ENCODE measurements at places on chromosomes 3 and 15.

GRCh38 chr3:185842241-185842640 lies 17.4 kb upstream of the IGF2BP2 start:
- no peak for DNase-seq

DNA sequence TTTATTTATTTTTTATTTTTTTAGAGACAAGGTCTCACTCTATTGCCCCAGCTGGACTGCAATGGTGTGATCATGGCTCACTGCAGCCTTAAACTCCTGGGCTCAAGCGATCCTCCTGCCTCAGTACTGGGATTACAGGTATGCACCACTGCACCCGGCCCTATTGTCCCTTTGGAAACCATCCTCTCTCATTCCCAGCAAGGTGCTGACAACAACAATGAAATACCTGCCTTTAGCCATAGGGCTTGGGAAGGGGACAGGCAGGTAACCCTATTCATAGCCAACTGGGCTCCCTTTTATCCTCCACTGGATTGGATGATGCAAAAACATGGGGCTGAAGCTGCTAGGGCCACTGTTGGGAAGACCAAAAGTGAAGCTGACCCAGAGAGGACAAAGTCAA lies 43.1 kb downstream of the SCAP start:
- no peak for DNase-seq

GRCh38 chr3:194110483-194110882 lies 25.5 kb upstream of the HES1 start:
- DNase-seq: no peak

- DNase-seq: no peak
These were observed 153.1 kb downstream of the PEAK1 start for GRCh38 chr15:77266708-77267386.

DNA sequence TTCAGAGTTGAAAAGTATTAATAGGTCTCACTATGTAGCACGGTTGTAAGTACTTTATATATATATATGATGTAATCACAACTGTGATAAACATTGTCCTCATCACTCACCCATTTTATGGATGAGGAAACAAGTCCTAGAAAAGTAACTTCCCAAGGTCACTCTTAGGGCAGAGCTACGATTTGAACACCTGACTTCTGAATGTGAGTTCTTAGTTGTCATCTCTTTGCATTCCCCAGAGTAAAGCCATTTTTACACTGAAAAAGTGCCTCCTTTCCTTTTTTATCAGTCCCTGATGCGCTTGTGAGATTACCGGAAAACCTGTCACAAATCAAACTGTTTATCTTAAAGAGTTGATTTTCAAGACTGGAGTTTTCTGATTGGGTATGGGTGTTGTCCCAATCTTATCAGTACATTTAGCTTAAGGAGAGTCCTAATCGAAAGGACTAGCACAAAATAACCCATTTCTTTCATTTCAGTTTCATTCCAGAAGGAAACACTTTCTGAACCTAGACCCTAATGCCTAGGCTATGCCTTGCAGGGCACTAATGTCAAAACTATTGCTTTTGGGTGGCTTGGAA lies 2.3 kb upstream of the EDEM1 start:
- no peak for DNase-seq

GRCh38 chr3:29937185-29937584 lies 656.3 kb downstream of the RBMS3 start:
- no peak for DNase-seq

DNA sequence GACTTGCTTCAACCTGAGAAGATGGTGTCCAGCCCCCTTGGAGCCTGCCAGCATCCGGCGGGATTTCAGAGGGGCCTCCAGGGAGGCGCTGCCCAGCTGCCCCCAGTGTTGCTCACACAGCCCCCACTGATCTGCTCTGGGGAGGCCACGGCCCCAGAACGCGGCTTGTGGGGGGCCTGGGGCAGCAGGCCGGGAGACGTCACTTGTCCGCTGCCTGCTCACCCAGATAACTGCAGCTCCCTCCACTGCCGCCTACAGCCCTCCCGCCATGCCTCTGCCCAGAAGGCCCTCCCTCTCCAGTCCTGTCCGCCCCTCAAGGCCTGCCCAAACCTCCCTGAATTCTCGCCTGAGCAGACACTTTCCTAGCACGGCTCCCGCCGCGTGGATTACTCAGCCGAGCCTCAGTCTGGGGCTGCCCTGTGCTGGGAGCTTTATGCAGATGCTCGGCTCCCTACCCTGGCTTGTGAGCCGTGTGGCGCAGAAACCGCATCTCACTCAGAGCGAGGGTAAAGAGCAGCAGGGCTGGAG lies 17.2 kb upstream of the ADIPOQ start:
- DNase-seq: no peak

- no peak for DNase-seq
These were observed 181.0 kb downstream of the ZBBX start for GRCh38 chr3:167198949-167199600.

DNA sequence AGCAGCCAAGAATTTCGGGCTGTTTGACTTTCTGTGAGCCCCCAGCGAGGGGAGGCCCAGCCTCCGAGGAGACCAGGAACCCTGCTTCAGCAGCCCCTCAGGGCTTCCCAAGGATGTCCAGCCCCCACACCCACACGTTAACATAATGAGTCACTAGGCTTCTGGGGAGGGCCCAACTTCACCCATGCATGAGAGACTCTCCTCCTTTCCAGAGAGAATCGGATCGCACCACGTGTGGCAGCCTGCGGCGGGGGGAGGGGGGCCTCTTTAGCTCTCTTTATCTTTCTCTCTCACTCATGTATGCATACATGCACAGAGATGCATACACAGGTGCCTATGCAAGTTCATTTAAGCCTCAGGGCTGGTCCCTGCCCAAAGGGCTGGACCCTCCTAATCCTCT lies 3.1 kb upstream of the AP2M1 start:
- no peak for DNase-seq

DNA sequence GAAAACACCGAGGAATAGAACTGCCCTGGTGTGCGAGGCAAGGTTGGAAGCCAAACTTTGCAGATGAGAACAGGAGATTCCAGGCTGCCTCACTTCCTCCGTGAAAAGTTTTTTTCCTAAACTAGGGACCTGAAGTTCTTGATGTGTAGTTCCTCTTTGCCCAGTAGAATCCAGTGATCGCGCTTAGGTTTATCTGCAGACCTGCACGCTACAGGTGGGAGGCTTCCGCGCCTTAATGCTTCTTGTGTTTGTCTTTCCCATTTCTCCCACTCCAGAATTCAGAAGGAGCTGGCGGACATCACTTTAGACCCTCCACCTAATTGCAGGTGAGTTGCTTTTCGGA lies 5.4 kb downstream of the UBE2E1 start:
- peak; percentile 7 for DNase-seq

DNA sequence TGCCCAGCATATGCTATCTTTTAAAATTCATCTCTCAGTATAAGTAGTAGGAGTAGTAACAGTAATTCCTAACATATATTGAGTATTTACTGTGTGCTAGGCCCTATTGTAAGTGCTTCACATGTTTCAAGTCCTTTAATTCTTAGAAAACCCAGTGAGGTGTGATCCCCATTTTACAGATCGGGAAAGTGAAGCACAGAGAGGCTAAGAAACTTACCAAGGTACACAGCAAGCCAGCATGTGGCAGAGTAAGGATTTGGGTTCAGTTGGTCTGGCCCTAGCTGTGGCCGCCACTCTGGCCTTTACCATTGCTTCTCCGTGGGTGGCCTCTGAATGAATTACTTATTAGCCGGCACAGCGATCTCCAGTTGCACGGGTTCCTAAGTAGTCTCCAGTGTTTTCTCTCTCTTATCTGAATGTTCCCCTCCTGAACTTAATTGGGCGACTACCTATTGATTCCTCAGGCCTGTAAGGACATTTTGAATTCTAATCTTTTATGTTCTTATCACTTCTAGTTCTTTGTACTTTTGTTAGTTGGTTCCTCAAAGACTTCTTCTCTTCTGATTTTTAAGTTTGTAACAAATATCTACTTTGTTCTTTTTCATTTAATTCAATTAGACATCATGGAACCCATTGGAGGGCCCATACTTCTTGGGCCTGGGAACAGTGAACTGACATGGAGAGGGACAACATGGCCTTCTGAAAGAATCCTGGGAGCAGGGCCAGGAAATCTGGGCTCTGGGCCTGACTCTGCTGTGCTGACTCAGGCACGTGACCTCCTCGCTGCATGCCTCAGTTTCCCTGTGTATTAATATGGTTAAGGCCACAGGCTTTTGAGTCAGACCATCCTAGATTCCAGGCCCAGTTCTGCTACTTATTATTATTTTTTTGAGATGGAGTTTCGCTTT lies 11.6 kb downstream of the CLCN2 start:
- no peak for DNase-seq

- no peak for DNase-seq
These were observed 33.6 kb downstream of the HHLA2 start for GRCh38 chr3:108329947-108330346.

- DNase-seq: peak; percentile 64
These were observed 233.9 kb upstream of the CADM2 start for GRCh38 chr3:84724877-84725276.

DNA sequence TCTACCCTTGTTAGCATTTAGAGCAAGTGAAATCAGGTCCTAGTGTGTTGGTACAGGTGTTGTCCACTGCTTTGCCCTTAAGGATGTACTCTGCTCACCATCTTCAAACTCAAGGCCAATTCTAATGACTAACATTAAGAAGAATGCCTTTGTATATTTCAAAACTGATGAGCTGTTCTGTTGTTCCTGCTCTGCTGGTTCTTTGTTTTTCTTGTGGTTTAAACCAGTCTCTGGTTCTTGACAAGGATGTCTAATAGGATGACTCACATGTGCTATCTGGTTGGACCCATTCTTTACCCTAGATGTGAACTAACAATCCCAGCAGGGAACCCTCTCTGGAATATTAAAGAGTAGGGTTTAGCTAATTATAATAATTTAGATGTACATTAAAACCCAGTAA lies 17.3 kb downstream of the ABHD5 start:
- peak; percentile 45 for DNase-seq

GRCh38 chr3:20511863-20512505 lies 326.0 kb upstream of the SGO1 start:
- peak; percentile 36 for DNase-seq

DNA sequence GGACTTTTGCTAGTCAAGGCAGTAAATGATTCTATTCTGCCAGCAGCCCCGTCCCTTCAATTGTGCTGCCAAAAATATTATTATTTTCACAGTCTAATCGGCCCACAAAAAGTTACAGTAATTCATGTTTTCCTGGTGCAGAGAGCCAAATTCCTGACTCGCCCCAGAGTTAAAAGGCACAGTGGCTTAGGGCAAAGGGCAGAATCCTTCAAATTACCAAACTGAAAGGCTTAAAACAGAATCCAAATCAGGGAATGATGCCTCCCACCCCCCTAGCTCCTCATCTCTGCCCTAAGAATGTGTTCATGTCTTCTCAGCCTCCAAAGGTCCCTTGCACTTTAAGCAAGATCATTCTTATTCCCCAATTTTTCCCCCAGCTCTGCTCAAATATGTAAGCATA lies 477.8 kb upstream of the PROK2 start:
- no peak for DNase-seq

GRCh38 chr15:27582726-27583410 lies 516.2 kb downstream of the OCA2 start:
- DNase-seq: no peak

All from suppressor macrophage treated with lipopolysaccharide for 4 hours (primary cell).